Activated T-helper 1 cell treated with anti-CD3 and anti-CD28 coated beads, Interleukin-12 subunit alpha, Interleukin-12 subunit beta, Interleukin-2, Interleukin-4 antibody, amounts not matched to agents 30 ng/mL and 10 ng/mL and 1 ng/mL, durations not matched to agents 14 hours and 24 hours and 36 hours (primary cell): ENCODE measurements at places on chromosomes 3 and 15.

DNA sequence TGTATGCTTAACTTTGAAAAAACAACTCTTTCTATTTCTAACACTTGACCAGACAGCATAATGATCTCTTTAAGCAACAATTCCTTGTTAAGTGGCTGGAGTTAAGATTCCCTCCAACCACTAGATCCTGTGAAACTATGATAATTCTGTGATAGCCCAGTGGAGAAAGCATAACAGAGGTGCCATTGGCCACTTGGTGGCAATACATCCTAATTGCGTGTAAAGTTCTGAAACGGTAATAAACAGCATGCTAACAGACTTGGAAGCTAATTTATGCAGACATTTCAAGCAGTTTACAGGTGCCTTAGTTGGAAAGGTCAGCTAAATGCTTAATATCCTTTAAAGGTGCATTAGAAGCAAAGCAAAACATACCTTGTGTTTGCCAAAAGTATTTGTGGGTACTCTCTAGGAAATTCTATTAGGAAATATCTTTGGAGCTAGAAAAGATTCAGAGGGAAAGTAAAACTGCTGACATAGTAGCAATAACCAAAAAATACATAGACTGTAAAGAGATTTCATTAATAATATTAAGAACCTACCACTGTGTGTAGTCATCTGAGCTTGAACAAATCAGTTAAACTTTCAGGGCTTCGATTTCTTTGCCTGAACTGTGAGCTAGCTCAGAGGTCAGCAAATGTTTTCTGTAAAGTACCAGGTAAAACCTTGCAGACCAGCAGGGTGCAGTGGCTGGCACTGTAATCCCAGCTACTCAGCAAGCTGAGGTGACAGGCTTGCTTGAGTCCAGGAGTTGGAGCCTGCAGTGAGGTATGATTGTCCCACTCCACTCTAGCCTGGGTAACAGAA, 19.0 kb upstream of the CSTA start:
- no peak for DNase-seq

- DNase-seq = no peak
These were observed 51.5 kb downstream of the PLCL2 start for GRCh38 chr3:16936233-16936632.

DNA sequence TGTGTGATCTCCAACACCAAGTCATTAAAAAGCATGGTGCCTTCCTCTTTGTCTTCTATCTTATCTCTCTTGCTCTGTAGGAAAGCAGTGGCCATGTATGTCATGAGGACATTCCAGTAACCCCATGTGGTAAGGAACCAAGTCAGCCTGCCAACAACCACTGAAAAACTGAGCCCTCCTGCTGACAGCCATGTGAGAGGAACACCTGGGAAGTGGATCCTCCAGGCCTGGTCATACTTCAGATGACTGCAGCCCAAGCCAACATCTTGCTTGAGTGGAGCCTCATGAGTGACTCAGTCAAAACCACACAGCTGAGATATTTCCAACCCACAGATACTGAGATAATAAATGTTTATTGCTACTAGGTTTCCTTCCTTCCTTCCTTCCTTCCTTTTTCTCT, 597.3 kb downstream of the ZIC1 start:
- DNase-seq = no peak

- DNase-seq = no peak
These were observed 16.6 kb upstream of the NIT2 start for GRCh38 chr3:100317912-100318311.

GRCh38 chr3:27340534-27340933, 28.6 kb downstream of the NEK10 start:
- DNase-seq = no peak

DNA sequence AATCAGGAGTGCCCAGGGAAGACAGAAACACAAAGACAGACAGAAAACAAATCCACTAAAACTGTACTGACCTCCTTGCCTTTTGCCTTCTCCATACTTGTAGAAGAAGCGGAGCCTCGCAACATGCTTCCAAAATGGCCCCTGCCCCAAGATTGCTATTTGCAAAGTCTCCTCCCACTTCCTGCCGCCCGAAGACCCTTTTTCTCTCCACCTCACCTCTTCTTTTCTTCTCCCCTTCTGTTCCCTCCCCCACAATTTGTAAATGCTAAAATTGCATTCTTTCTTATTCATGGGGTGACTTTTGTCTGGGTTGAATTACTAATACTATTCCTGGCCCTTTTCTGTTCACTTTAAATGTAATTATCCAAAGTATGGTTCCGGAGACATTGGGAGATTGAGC, at the start of gene DPPA4:
TSS of gene DPPA4 (minus strand) at position 154 of the 400 bp plus-strand sequence. CDS start at position 125, 29 bp downstream.
- no peak for DNase-seq

DNA sequence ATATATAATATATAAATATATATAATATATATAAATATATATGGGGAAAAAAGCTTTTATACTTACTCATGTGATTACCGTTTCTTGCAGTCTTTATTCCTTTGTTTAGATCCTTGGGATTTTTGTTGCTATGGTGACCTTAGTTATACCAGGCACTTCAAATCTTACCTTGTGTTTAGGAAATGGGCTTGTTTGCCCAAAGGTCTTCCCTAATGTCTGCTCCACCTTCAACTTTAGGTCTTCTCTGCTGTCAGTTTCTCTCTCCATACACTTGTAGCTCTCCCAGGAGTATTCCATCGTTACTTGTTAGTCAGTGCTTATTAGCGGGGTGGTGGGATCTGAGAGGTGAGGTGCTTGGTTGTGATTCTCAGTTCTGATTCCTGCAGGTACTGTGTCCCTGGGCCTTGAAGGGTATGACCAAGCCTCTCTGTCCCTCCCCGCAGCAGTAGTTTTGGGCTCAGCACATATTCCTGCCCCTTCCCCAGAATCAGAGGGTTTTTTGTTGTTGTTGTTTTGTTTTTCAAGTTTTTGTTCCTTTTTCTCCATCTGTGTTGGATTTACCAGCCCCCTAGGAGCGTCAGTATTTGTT, 9.6 kb upstream of the LAMP3 start:
- no peak for DNase-seq

DNA sequence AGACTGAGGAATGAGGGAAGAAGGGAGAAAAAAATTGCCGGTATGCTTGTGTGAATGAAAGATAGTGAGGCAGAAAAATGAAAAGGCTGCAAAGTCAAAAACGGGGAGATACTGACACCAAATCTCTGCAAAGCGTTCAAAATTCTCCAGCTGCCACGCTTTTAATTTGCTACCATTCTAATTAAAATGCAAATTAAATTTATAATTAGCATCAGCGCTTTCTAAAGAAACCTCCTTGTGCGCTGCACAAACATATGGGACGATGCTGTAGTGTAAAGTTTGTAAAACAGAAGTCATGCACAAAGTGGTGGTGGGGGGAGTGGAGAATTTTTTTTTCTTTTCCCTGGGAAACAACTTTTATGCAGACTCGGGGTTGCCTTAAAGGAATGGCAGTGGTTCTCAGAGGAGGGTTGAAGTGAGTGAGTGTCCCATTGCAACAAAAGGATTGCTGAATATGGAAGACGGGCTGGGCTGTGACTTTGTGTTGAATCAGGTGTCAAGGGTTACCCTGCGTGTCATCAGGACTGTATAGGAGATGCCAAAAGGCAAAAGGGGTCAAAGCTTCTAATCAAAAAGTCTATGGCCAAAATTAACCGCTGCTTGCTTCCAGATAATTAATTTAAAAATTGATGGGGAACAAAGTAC, 472.2 kb downstream of the NR2F2 start:
- no peak for DNase-seq

DNA sequence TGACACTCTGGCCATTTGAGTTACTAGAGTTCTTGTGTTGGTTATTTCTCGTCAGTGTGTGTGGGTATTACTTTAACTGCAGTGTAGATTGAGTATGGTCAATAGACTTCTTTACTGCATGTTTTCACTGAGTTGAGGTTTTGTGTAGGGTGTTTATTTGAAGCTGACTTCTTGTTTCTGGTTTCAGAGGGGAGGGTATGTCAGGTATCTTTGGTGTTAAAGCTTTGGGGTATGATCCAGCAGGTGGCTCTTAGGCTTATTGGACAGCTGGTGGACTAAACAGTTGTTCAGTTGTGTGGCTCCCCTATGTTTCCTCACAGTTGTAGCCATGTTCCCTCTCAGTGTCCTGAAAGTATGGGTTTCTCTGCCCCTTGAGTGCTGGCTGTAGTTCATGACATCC, 72.0 kb downstream of the AKAP13 start:
- no peak for DNase-seq

DNA sequence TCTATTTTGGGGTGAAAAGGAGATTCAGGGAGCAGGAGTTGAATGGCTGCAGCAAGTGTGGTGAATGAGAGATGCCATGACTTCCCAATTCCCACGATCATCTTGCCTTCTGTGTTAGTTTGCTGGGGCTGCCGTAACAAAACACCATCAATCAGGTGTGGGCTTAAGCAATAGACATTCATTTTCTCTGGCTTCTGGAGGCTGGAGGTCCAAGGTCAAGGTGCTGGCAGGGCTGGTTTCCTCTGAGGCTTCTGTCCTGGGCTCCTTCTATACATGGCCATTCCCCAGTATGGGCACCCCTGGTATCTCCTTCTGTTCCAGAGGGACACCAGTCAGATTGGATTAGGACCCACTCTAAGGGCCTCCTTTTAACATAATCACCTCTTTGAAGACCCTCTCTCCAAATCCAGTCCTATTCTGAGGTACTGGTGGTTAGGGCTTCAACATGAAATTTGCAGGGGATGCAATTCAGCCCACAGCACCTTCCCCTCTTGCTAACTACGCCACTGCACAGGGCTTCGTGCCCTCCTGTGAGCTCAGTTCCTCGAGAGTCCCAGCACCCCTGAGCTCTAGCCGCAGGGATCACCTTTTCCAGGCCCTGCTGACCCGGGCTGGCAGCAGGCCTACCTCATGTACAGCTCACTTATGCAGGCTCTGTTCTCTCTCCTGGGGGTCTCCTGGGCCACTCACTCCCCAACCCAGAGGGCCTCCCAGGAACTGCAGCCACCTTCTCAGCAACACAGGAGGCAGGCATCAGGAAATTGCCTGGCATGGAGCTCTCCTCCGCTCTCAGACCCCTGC, 37.3 kb upstream of the SLC6A11 start:
- no peak for DNase-seq

- no peak for DNase-seq
These were observed 21.3 kb upstream of the SEC62 start for GRCh38 chr3:169945313-169945712.

DNA sequence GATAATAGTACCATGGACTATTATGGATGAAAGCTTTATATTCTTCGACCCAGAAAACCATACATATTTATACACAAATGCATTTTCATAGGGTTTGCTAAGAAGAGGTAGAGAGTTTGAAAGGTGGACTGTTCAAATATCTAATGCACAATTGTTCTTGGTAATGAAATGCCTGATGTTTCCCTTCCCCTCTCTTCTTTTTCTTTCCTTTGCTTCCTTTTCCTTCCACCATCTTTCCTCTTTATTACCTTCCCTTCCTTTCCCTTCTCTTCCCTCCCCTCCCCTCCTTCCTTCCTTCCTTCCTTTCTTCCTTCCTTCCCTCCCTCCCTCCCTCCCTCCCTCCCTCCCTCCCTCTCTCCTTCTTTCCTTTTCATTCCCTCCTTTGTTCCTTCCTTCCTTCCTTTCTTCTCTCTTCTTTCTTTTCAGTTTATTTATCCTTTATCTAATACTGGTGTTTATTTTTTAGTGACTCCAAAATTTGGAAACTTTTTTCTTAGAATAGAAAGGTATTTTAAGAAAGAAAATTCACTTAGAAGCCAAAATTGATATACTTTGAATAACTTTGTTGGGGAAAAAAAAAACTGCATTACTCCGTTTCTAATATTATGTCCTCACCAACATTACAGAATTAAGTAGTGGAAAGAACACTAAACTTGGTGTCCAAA, 22.7 kb upstream of the PYDC2 start:
- no peak for DNase-seq

- no peak for DNase-seq
These were observed 109.2 kb downstream of the LRRK1 start for GRCh38 chr15:101028321-101028720.

- DNase-seq = no peak
These were observed 13.9 kb downstream of the CRYBG3 start for GRCh38 chr3:97835761-97836160.
